Natural killer cell (primary cell): ENCODE measurements at places on chromosomes 5 and 9. TPM values are rescaled to one million over a fixed set of nuclear protein-coding genes. Genes with fewer than 3 reads are reported as not detected.

Gene LIFR
- not detected for total RNA-seq

Gene PRRC2B
- 274 TPM for total RNA-seq

Gene EFNA5
- total RNA-seq, result 4.3 TPM

Gene SDHA
- total RNA-seq, result 173 TPM

Gene SPINK1
- not detected for total RNA-seq

Gene SLC34A3
- total RNA-seq, result not detected

Gene ST8SIA4
- total RNA-seq, result 36.3 TPM

Gene MAP3K1
- total RNA-seq, result 27.8 TPM

Gene GDA
- not detected for total RNA-seq

Gene F2RL2
- total RNA-seq, result not detected

Gene PKD2L2
- total RNA-seq, result not detected

Gene HAVCR1
- total RNA-seq, result 7.2 TPM

Gene MIER3
- total RNA-seq, result 29.0 TPM

Gene PAIP1
- 29.2 TPM for total RNA-seq

Gene NIPSNAP3A
- total RNA-seq, result 9.8 TPM

Gene DNAH5
- total RNA-seq, result not detected

Gene C5orf46
- total RNA-seq, result not detected

Gene HNRNPH1
- total RNA-seq, result 2,212 TPM

Gene CAST
- 364 TPM for total RNA-seq

Gene ADAMTS12
- not detected for total RNA-seq

Gene PCDHGA2
- not detected for total RNA-seq

Gene COL27A1
- total RNA-seq, result not detected

Gene BSPRY
- 5.5 TPM for total RNA-seq

Gene GPR151
- not detected for total RNA-seq

Gene NOXA1
- total RNA-seq, result 10.0 TPM

Gene APBA1
- 0.13 TPM for total RNA-seq

Gene ZNF354B
- 10.0 TPM for total RNA-seq

Gene FBXL7
- not detected for total RNA-seq

Gene SEC61B
- total RNA-seq, result 95.1 TPM

Gene CWC27
- 26.3 TPM for total RNA-seq

Gene FOXD4L4
- total RNA-seq, result not detected

Gene DPYSL3
- total RNA-seq, result not detected

Gene ASPN
- total RNA-seq, result not detected

Gene ROR2
- total RNA-seq, result 1.7 TPM

Gene SOX30
- not detected for total RNA-seq

Gene SELENOP
- 1.1 TPM for total RNA-seq

Gene PDE4D
- total RNA-seq, result 109 TPM

Gene PRR16
- total RNA-seq, result not detected

Gene CCDC180
- total RNA-seq, result 15.1 TPM

Gene ZNF169
- 11.3 TPM for total RNA-seq
